ENCODE measurements at places on chromosomes 2 and 18.

GRCh38 chr18:73691118-73691517 lies 456.5 kb downstream of the FBXO15 start:
- no peak for DNase-seq

- DNase-seq, result no peak
These were observed 157.2 kb downstream of the BABAM2 start for GRCh38 chr2:28047681-28048080.

DNA sequence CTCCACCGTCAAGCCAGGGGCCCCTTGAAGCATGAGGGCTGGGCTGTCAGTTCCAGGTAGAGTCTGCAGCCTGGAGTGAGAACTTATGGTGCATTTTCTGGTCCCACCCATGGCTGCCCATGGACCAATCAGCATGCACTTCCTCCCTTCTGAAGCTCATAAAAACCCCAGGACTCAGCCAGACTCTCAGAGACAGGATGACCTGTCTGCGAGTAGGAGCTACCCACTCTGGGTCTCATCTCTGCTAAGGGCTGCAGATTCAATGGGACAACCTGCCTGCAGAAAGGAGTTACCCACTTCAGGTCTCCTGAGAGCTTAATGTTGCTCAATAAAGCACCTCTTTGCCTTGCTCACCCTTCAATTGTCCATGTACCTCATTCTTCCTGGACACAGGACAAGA lies 9.4 kb upstream of the DUSP19 start:
- no peak for DNase-seq

GRCh38 chr18:6866552-6867085 lies 137.1 kb downstream of the ARHGAP28 start:
- DNase-seq, result no peak

GRCh38 chr2:170408461-170409163 lies 230.7 kb downstream of the MYO3B start:
- DNase-seq, result no peak

GRCh38 chr18:14970027-14970426 lies 222.1 kb downstream of the ANKRD30B start:
- no peak for DNase-seq

GRCh38 chr2:33011373-33011772 lies 64.6 kb downstream of the LTBP1 start:
- DNase-seq, result no peak

DNA sequence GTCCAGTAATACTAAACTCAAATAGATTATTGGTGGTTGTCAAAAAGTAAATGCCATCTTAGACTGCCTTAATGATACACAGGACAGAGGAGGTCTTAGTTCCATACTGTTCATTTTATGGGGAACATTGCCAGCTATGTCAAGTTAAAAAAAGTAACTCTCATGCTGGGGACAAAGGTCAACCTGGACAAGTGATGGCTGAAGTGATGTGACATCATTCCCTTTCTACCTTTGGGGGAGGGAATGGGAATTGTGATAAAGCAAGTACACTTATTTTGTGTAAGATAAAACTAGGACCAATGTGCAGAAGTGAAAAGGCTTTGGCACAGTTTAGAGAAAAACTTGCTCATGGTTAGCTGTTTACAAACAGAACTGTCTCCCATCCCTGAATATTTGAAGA lies 24.0 kb upstream of the SNORC start:
- no peak for DNase-seq

DNA sequence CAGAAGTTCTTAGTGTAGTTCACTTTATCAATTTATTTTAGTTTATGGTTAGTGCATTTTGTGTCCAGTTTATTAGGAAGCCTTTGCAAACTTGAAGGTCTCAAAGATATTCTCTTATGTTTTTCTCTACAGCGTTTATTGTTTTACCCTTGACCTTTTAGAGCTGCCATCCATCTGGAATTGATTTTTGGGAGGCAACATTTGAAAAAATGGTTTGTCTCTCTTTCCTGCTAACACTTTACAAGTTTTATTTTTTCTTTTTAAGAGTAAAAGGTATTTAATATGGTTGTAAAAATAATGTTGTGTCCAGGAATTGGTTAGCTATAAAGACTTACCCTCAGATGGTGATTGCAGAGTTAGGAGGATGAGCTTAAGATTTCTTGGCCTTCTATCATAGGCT lies 14.0 kb downstream of the GORASP2 start:
- DNase-seq, result no peak
